Hepatic stellate cell (primary cell): ENCODE measurements at places on chromosomes 7 and 10.

- DNase-seq, result peak; percentile 35
These were observed 4.4 kb downstream of the SH2D4B start for GRCh38 chr10:80542053-80542452.

DNA sequence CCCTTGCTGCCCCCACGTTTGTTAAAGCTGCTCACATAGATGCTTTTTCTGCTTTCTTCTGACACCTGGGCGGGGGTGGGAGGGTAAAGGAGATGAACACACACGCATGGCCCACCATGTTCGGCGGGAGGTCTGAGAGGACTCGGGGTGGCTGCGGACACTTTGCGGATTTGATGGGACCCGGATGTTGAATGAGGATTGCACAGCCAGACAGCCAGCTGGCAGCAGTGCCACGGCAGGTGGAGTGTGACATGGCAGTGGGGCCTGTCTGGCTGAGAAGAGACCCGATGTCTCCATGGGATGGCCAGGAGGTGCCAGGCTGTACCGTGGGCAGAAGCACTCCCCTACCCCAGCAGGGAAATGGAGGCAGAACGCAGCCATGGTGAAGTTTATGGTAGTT, 31.2 kb downstream of the PPP2R2D start:
- DNase-seq, result no peak

- no peak for DNase-seq
These were observed 21.0 kb upstream of the C10orf71 start for GRCh38 chr10:49277973-49278372.

- DNase-seq, result no peak
These were observed 7.1 kb downstream of the CDC14C start for GRCh38 chr7:48931481-48931880.

- DNase-seq, result no peak
These were observed 165.8 kb downstream of the INHBA start for GRCh38 chr7:41536873-41537665.
